Activated T-cell treated with anti-CD3 and anti-CD28 coated beads for 24 hours (primary cell): ENCODE measurements at places on chromosomes 1 and 21.

DNA sequence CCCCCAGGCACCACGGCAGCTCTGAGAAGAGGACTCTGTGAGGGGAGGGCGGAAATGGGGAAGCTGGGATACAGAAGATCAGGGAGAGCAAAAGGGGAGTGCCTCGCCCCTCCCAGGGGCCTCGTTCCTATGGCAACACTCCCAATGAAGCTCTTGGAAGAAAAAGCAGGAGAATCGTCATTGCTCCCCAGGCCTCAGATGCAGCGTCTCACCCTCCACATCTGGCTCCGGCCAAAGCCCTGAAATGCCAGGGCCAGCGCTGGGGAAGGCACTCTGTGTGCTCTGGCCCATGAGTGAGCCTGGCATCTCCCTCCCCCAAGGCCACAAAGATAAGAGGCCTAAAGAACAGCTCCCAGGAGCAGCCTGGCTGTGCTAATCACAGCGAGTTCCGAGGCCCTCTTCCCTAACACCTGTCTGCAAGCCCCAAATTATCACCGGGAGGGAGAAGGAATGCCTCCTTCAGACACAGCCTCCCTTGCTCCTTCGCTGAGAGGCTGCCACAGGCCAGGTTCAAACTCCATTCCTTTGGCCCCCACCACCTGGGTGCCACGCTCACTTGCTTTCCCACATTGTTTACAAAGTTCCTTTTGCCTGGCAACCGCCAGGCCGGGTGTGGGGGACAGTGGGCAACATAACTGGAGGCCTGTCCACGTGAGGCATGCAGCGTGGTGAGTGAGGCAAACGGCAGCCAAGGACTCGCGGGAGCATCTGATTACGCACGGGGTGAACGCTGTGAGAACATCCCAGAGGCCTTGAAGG lies 27.8 kb downstream of the ECE1 start:
- DNase-seq: no peak

- DNase-seq: no peak
Measured at GRCh38 chr1:54998677-54999076, at the start of gene BSND. TSS of gene BSND (plus strand) at chr1:54998933. CDS start at chr1:54999187, 254 bp downstream.

- DNase-seq: no peak
Measured at GRCh38 chr1:210081494-210081893, 143.5 kb downstream of the SYT14 start.

- DNase-seq: no peak
Measured at GRCh38 chr1:85465099-85465785, at the start of gene DDAH1. TSS of gene DDAH1 (minus strand) at chr1:85465159. CDS start at chr1:85465045, 114 bp downstream.

GRCh38 chr1:245603311-245603865 lies 448.6 kb downstream of the KIF26B start:
- DNase-seq: no peak

GRCh38 chr1:194734970-194735369 lies 1548.6 kb upstream of the B3GALT2 start:
- no peak for DNase-seq

DNA sequence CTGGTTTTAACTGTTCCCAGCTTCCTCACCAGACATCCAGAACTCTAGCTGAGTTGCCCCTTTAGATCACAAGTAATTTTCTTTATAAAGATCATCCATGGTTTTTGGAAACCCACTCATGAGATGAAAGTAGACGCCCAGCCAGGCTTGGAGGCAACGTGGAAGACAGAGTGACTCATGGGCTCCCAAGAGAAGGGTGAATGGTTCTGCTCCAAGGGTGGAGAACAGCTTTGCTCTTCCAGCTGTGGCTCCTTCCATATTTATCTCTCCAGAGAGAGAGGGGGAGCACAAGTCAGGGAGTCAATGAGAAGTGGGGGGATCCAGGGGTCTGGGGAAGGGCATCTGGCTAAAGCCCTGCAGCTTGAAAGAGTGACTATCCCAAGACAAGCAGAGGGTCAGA lies 13.8 kb downstream of the FAM78B start:
- no peak for DNase-seq

DNA sequence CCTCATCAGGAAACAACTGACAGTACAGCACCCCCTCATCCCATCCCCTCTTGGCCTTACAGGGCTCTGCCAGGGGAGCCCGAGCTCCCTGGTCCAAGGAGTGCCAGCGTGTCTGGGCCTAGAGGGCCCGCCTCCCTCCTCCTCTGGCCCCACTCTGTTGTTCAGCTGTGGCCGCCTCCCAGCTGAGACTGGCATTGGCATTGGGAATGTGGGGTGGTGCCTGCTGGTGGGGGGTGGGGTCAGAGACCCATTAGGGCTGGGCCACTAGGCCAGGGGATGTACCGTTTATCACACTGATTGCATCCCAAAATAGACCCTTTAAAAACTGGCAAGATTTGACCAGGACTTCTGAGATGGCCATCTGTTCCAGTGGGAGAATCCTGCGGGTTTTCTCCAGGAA lies 1.4 kb downstream of the LDLRAP1 start:
- DNase-seq: no peak

DNA sequence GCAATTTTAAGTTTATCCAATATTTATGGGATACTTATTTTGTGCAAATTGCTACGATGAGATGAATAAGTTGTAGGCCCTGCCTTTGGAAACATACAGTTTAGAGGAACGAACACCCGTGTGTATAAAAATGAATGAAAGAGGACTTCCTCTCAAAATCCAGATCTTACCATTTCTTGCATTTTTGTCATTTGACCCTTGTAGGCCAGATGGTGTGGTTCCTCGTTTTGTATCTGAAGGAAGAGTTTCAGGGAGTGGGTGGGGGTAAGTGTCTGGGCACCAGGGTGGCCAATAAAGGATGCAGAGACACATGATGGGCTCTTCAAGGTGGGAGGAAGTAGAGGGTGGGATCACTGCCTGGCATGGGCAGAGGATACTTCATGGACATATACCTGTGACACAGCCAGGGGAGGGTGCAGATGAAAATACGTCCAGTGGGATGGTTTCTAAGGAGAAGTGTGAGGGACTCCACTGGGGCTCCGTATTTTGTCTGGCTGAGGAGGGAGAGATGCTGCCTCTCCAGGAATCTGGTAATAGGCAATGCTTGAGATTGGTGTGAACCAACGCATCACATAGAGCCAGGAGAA lies 14.4 kb downstream of the MAPKAPK2 start:
- DNase-seq: no peak

GRCh38 chr1:30414851-30415165 lies 308.6 kb downstream of the MATN1 start:
- no peak for DNase-seq

- DNase-seq: no peak
Measured at GRCh38 chr1:176811511-176812288, 348.7 kb downstream of the PAPPA2 start.

GRCh38 chr21:38821248-38821647 lies 15.5 kb downstream of the ETS2 start:
- no peak for DNase-seq

- DNase-seq: no peak
Measured at GRCh38 chr1:43620956-43621355, 29.0 kb upstream of the KDM4A start.

DNA sequence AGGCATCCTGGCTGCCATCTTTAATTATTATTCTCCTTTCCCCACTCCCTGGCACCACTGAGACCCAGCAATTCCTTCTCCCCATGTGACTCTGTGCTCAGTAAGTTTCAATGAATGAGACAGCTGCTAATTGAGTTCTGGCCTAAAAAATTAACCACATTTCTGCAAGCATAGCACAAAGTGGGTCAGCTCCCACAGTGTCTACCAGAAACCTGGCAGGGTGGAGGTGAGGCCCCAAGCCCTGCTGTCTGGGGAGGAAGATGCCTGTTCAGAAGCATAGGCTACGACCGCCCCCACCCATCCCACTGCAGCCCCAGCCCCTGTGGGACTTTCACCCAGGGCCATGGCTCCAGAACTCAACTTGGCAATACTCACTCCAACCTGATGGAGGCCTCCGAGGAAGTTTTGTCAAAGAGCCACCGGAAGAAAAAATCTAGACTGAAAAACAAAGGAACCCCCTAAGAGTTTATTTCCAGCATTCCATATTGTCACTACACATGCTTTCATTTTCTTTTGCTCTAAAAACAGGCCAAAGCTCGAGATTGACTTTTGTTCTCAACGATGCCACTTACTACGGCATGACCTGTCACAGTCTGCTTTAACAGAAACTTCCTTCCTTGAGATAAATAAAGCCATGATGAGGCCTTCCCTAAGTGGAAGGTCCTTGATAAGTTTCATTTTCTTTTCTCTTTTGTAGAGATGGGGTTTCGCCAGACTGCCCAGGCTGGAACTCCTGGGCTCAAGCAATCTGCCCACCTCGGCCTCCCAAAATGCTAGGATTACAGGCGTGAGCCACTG lies 26.5 kb downstream of the TMEM63A start:
- no peak for DNase-seq

DNA sequence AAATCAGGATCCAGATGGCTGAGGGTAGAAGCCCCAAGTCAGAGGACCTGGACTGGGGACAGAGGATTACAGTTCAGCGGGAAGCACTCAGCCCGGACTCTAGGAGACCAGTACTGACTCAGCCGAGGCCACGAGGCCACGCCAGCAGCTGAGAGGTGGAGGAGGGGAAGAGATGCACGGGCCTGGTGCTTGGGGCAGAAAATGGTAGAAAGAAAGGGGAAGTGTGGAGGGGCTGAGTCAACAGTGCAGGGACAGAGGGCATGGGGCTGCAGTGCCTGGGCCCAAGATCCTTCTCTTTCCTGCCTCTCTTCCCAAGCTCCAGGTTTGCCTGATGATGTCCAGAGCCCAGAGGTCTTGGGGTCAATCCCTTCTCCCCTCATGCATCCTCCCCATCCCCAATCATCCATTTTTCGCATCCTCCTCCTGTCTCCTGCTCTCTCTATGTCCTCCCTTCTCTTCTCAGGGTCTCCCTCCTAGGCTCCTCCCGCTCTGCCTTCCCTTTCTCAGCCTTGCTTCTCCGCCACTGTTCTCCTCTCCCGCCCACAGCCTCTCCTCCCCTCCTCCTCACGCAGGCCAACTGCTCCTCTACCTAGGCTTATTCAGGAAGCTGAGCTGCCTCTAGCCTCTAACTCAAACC lies 7.7 kb downstream of the ARHGEF2 start:
- DNase-seq: no peak

- no peak for DNase-seq
Measured at GRCh38 chr1:111725192-111725591, 14.0 kb downstream of the INKA2 start.
